Umbilical cord (tissue), 2 donors: ENCODE measurements at places on chromosomes 1 and 21. TPM values are rescaled to one million over a fixed set of nuclear protein-coding genes. Genes with fewer than 3 reads are reported as not detected.

Gene HUNK
- total RNA-seq, result 3.1 TPM

Gene NEGR1
- 49.1 TPM for total RNA-seq

Gene AQP10
- not detected for total RNA-seq

Gene OR2T29
- total RNA-seq, result 10.8 TPM

Gene RGS13
- total RNA-seq, result 5.5 TPM

Gene NBPF4
- total RNA-seq, result 0.96 TPM

Gene SERTAD4
- 6.5 TPM for total RNA-seq

Gene RPTN
- total RNA-seq, result 1.7 TPM

Gene FCMR
- total RNA-seq, result not detected

Gene STYXL2
- total RNA-seq, result 2.9 TPM

Gene LCE4A
- not detected for total RNA-seq

Gene TNFRSF4
- not detected for total RNA-seq

Gene GALNT2
- total RNA-seq, result 66.0 TPM

Gene DYNLT5
- total RNA-seq, result 4.3 TPM

Gene EPS15
- 90.0 TPM for total RNA-seq

Gene IVL
- total RNA-seq, result 14.2 TPM

Gene RAB7B
- 5.8 TPM for total RNA-seq

Gene KCNAB2
- total RNA-seq, result 4.3 TPM

DNA sequence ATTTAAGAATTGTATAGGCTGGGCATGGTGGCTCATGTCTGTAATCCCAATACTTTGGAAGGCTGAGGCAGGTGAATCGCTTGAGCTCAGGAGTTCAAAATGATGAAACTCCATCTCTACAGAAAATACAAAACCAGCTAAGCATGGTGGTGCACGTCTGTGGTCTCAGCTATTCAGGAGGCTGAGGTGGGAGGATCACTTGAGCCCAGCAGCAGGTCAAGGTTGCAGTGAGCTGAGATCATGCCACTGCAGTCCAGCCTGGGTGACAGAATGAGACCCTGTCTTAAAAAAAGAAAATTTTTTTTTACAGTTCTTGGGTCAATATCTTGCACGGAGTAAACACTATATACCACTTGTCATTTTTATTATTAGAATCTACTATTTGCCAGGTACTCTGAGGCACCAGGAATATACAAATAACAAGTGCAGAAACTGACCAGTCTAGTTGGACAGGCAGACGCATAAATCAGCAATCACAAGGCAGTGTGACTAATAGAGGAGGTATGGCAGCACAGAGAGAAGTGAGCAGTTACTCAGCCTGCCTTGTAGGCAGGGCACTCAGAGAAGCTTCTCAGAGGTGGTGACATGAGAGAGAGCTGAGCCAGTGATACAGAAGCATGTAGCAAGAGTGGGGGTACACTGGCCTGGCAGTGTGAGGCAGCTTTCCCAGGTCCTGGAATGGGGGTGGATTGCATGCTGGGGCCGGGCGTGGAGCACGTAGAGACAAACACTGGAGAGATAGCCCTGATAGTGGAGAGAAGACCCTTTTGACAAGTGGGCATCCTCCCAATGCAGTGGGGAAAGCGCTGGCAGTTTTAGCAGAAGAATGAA is 8.0 kb downstream of the PHLDA3 start:
- DNase-seq, result peak; percentile 91

GRCh38 chr1:26287033-26287711 is 7.3 kb downstream of the SH3BGRL3 start:
- no peak for DNase-seq

- no peak for DNase-seq
These were observed 23.1 kb downstream of the SNAP47 start for GRCh38 chr1:227758366-227758765.

DNA sequence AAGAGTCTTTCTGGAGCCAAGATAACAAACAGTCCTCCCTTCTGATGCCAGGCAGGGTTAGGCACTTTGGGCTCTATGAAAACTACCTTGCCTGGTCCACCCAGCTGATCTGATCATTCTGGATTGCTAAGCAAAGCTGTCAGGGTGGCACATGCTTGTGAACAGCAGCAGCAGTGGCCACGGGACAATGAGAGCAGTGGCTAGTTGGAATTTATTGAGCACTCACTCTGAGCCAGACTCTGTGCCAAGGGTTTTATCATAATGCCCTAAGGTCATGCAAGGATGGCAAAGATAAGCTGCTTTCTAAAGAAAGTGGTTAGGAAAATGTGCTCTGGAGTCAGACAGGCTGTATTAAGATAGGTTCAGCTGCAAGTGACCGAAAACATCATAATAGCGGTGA is 390.4 kb upstream of the VAMP3 start:
- no peak for DNase-seq

DNA sequence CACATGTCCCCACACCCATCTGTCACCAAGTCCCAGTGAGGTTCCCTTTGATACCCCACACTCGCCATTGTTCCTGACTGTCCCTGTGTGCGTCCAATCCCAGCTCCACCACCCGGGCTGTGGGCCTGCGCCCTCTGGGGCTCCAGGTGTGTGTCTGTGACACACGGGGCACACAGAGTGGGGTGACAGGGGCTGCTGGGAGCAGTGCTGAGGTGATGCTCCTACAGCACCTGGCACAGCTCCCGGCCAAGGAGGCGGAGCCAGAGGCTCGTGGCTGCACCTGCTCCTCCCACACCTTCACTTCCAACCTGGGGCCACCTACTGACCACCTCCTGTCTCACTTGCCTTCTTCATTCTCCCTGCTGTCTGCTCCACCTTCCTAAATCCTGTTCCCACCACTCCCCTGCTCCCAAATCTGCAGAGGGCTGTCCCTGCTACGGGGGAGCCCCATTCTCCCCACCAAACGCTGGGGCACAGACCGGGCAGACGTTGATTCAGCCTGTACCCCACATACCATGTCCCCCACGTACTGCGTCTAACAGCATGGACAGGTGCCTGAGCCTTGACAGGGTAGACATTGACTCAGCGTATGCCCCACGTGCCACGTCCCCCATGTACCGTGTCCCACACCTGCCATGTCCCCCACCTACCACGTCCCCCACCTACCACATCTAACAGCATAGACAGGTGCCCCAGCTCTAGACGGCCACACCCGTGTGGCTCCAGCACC is 16.4 kb downstream of the WDR4 start:
- no peak for DNase-seq

DNA sequence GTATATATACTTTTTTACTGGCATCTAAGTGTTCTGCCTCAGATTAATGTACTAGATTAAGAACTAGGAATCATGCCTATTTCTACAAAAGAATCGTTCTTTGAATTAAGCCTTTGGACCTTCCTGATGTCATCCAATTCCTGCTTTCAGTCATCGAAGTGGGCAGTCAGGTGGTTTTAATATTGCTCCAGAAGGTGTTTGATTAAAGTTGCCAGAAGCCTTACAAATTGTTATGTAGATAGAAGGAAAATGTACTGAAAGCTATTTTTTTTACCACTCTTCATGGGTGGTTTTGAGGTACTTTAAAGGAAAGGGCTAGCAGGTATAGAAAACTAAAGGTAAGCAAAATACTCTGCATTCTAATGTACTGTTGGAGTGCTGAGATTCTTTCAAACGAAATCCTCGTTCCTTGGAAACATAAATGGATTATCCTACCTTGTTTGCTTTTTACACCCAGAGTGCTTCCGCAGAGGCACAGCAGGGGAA is 716 bp downstream of the CTBS start:
- peak; percentile 17 for DNase-seq

GRCh38 chr1:200707116-200707515 is 31.6 kb upstream of the CAMSAP2 start:
- DNase-seq, result no peak

DNA sequence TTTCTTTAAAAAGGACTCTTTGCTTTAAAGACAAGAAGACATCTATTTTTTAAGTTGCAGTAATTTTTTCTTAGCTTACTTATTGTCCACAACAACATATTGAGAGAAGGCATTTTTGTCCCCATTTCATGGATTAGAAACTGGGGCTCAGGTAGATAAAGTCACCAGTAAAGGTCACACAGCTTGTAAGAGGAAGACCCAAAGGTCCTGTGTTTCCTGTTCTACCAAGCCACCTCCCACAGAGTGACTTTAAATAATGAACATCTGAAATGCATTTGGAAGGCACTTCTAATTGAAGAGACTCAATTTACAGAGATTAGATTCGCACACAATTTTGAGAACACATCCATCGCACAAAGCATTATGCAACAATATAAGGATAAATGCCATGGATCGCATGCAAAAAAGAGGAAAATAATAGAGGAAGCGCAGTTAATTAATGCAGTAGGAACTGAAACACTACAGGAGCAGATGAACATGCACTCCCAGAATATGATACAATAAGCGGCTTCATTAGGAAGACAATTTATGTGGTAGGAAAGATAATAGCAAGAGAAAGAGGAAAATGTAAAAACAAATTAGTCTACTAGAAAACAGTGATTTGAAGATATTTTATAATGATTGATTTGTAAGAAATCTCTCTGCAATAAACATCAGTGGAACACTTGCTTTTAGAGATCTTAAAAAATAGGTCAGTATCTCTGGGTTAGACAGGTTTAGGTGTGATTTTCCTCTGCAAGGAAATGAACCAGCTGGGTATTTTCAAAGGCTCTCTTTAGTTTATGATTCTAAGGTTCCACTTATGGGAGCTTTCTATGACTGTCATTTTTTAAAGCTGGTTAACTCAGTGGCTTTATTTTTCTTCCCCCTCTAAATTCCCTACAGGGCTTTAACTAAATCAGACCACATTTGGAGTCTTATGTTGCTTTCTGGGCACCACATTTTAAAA is 27.1 kb upstream of the CD2 start:
- no peak for DNase-seq

DNA sequence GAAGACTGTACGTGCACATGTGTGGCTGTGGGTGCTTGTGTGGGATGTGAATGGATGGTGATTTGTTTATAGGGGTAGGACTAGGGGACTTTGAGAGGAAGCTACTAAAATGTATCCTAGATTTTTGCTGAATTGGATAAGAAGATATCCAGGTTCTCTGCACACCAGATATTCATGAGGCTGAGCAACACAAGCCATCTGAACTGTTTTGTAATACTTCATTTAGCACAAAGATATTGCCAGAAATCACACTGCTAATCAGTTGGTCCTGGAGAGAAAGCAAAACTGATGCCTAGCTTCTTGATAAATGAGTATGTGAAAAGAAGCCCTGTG is 135.3 kb downstream of the NOS1AP start:
- no peak for DNase-seq

DNA sequence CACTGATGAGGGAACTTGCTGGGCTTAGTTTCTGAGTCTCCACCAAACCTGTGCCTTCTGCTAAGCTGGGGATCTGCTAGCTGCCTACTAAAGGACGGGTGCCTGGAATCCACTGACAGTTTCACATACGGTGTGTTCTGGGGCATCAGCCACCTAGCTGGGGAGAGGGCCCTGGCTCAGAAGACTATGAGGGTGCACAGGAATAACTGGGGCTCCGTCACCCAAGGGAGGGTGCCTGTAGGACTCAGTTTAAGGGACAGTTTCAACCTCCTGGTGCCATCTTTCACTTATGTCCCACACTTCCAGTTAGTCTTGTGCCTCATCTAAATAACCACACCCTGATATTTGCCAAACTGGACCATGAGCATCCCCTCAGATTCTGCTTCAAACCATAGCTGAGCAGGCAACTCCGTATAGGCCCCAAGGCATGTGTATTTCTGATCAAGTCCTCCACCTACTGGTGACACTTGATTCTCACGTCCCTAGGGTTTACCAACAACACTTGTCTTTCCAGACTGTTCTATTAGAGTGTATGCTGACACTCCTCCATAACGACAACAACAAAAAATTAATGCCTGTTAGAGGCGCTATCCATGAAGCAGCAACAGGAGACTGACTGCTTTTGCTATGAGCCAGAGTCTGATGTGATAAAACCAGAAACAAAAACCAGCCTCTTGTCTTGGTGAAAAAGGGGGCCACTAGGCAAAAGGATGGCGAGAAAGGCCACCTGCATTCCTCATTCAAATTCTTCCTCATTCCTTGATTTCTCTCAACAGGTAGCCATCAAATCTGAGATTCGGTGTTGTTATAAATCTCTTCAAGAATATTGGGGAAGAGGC is 55.0 kb upstream of the PAXBP1 start:
- peak; percentile 67 for DNase-seq

- DNase-seq, result peak; percentile 74
These were observed 13.6 kb downstream of the CNST start for GRCh38 chr1:246579818-246580217.

- DNase-seq, result no peak
These were observed 18.6 kb downstream of the S100A7A start for GRCh38 chr1:153434746-153435455.

DNA sequence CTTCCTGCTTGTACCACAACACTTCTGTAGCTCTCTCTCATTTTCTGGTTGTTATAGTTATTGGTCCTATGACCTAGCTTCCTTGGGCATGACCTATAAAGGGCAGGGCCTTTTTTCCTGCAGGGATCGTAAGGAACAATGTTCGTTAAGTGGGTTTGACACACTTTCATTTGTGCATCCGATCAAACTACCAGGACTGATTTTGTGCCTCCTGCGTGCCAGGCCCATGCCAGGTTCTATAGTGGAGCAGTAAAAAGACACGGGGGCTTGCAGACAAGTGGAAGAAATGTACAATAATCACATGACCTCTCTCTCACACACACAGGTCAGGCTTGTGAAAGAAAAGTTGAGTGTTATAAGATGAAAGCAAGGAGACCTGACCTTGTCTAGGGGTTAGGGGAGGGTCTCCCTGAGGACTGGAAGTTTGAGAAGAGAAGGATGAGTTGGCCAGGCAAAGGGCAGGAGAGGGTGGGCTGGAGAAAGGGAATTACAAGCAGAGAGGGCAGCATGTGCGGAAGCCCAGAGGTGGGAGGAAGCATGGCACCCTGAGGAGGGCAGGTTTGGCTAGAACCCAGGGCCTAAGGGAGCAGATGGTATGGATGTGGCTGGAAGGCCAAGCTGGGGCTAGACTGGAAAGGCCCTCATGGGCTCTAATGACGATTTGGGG is 145.4 kb downstream of the GRIK3 start:
- no peak for DNase-seq

- DNase-seq, result no peak
These were observed 55.3 kb upstream of the TARDBP start for GRCh38 chr1:10957133-10957532.

GRCh38 chr1:111422546-111423391 is 4.8 kb downstream of the OVGP1 start:
- DNase-seq, result no peak

- DNase-seq, result no peak
These were observed 57.2 kb downstream of the DPT start for GRCh38 chr1:168671782-168672181.

- DNase-seq, result no peak
These were observed 65.5 kb upstream of the DPYD start for GRCh38 chr1:97986041-97987005.

DNA sequence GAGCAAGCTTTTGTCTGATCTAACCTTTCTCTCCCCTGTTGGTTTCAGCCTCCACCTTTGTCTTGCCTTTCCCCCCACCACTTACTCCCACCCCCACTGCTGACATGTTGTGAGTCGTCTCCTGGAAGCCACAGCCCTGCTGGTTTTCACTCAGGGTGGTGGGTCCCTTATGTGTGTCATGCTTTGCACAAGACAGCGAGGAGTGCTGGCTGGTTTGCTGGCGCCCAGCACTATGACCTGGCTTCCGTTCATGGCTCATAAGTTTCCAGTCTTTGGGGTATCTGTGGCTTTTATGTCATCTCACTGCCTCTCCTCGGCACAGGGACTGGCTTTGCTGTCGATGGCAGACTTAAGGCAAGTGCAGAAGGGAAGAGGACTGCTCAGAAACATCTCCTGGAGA is 177.7 kb downstream of the KIF26B start:
- DNase-seq, result no peak
